Stimulated activated CD4-positive, alpha-beta T cell treated with anti-CD3 and anti-CD28 coated beads, Interleukin-15, amount 100 ng/mL, for 1 hour (primary cell): ENCODE measurements at places on chromosomes 2 and 18.

- no peak for DNase-seq
These were observed 198.9 kb upstream of the PIK3C3 start for GRCh38 chr18:41756141-41756540.

DNA sequence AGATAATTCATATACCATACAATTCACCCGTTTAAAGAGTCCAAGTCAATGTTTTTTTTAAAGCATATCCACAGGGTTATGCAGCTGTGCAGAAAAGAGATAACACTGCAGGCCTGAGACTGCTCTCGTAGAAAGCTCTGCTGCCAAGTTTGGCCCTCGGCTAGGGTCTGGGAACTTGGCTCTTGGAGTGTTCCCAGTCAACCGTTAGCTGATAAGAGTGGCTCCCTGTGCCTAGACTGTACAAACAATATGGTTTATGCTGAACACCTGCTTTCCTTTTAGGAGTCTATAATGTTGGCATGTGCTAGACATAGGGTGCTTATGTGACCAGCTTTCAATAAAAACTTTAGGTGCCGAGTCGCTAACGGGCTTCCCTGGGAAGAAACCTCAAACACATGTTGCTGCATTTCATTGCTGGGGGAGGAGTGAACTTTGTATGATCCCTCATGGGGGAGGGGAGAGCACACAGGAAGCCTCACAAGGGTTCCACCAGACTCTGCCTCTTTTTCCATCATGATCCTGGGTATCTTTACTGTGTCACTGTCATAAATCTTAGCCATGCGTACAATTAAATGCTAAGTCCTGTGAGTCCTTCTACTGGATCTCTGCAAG, 34.7 kb downstream of the RFX8 start:
- DNase-seq, result no peak

- DNase-seq, result no peak
These were observed 35.8 kb upstream of the ZNF804A start for GRCh38 chr2:184562532-184562931.

GRCh38 chr2:173218326-173219056, 136.2 kb upstream of the CDCA7 start:
- DNase-seq, result no peak

DNA sequence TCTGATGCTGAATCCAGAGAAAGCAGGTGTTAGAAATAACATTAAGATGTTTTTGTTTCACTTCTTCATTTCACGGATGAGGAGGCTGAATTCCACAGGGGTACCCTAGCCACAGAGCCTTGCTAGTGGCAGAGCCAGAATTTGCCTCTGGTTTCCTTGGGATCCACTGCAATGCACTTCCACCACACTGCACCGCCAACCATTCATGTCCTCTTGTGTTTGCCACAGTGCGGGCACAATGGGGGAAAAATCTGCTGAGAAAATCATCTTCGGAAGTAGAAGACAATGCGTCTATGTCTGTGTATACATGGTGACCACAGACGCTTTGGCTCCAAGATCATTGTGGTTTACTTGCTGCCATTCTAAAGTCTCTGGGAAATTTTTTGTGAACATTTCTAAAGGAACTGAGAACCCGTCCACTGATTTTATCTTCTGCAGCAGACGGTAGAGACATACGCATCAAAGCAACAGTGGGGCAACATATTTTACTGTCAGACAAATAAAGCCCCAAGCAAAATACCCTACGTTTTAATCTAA, 14.9 kb downstream of the ICOS start:
- no peak for DNase-seq

DNA sequence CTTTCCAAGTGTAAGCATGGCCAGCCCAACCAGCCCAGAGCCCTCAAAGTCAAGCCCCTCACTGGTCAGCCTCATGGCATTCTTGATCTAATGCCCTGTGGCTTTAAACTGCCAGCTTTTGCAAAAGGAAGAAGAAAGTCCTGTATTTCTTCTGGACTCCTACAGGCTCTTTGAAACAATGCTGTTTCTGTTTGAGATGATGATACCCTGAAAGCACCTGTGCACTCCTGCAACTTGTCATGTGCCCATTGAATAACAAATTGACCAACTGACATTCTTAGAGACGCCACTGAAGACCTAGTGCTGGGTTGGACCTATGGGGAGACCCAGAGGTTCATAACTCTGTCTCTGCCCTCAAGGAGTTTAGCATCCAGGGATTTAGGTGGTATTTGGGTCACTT, 82.0 kb upstream of the MSH2 start:
- no peak for DNase-seq

GRCh38 chr2:196891136-196891535, 35.4 kb downstream of the PGAP1 start:
- no peak for DNase-seq
